A172 (cell line): ENCODE measurements at places on chromosomes 7 and 10.
A peak's percentile ranks its signal among the peaks of the same experiment; 100 is the strongest.

DNA sequence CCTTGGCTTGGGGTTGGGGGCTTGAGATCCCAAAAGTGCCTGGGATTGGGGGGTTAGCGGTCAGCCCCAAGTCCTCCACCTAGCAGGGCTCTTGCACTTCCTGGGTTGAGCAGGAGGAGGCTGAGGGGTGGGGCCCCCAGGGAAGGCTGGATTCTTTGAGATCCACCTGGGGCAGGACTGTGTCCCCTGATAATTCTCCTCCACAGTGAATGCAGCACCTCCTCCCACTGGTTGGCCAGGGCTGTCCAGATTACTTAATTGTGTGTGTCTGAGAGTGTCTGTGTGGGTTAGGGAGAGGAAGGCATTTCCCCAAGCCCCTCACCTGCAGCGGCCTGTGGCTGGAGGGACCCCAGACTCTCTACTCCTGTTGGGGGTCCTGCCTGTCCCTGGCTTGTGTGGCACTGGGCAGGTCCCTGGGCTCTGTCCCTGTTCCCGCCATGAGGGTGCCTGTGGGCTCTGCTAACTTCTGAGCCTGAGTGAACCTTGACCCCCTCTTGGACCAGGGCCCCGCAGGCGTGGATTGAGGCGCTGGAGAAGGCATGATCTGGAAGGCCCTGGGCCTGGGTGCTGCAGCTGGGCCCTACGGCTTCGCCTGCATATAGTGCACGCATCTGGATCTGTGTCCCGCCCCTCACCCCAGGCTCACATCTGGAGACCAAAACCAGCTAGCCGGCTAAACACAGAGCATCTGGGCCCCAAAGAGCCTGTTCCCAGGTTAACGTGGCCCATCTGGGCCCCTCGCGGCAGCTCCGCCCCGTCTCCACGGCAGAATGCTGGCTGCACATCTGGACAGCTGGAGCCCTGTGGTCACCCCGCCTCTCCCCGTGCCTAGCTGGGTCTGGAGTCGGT lies 10.4 kb downstream of the TMEM270 start:
- DNase-seq = no peak

- no peak for DNase-seq
These were observed 53.9 kb upstream of the ZMIZ2 start for GRCh38 chr7:44694766-44695165.

DNA sequence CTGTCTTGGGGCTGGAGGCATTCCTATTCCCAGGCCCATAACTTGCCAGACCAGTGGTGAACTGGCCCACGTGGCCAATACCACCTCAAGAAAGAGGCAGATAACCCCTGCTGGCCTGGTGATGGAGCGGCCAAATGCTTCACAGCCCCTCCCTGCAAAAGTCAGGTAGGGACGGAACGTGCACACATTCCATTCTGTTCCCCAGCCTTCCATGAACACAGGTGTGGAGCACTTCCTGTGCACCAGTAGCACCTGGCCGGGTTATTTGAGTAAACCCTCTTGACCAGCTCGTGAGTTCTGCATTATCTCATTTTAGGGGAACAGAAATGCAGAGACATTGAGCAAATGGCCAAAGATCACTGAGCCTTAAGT lies 134.4 kb downstream of the SH3PXD2A start:
- no peak for DNase-seq

DNA sequence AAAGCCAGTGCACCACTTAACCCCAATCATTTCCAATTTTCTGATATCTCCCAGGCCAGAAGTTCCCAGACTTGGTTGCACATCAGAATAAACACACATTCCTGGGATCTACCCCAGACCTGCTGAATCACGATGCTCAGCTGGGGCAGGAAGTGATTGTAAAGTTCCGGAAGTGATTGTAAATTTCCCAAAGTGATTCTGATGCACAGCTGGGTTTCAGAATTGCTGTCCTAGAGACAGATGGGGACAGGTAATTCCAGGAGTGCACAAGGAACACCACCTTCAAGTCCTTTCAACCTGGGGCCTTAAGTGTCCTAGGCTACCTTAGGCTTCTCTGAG lies 104.2 kb upstream of the EEPD1 start:
- DNase-seq = no peak

DNA sequence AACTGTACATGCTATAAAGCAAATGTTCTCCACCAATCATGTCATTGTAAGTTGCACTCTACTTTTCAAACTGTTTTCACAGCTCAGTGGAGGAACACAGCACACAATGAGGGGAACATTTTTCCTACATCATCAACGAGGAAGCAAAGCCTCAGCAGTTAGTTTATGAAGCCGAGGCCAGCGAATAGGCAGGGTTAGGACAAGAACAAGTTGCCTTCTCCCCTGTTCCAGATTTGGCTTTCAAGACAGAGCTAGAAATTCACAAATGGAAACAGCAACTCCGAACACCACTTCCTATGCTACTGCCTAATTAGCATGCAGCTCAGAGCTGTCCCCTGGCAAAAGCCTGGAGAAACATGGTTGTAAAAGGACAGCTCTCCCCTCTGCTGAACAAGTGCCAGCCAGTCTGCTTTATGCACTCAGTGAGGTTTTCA lies 19.8 kb downstream of the ITGB8 start:
- peak; percentile 55 for DNase-seq

GRCh38 chr10:82572744-82573143 lies 697.8 kb downstream of the NRG3 start:
- DNase-seq = no peak

GRCh38 chr7:44272981-44273380 lies 52.4 kb downstream of the CAMK2B start:
- DNase-seq = no peak

- DNase-seq = no peak
These were observed 33.9 kb upstream of the SHH start for GRCh38 chr7:155846156-155846555.

GRCh38 chr10:113073549-113074189 lies 123.6 kb downstream of the TCF7L2 start:
- DNase-seq = peak; percentile 100

DNA sequence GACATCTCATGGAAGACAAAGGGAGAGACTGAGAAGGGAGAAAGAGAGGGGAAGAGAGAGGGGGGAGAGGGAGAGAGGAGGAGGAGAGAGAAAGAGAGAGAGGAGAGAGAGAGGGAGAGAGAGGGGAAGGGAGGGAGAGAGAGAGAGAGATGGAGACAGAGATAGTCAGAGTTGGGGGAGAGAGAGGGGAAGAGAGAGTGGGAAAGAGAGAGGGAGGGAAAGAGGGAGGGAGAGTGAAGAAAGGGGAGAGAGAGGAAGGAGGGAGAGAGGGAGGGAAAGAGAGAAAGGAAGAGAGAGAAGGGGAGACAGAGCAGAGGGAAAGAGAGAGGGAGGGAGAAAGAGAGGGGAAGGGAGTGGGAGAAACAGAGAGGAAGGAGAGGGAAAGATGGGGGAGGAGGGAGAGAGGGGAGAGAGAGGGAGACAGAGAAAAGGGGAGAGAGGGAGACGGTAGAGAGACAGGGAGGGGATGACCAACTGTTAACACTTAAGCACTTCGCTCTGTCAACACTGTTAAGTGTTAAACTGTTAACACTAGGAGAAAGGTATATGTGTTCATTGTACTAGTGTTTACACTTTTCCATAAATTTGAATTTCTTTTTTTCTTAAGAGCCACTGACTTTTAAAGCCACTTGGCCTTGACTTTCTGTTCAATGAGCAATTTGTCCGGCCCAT lies 21.8 kb upstream of the SDK1 start:
- no peak for DNase-seq

DNA sequence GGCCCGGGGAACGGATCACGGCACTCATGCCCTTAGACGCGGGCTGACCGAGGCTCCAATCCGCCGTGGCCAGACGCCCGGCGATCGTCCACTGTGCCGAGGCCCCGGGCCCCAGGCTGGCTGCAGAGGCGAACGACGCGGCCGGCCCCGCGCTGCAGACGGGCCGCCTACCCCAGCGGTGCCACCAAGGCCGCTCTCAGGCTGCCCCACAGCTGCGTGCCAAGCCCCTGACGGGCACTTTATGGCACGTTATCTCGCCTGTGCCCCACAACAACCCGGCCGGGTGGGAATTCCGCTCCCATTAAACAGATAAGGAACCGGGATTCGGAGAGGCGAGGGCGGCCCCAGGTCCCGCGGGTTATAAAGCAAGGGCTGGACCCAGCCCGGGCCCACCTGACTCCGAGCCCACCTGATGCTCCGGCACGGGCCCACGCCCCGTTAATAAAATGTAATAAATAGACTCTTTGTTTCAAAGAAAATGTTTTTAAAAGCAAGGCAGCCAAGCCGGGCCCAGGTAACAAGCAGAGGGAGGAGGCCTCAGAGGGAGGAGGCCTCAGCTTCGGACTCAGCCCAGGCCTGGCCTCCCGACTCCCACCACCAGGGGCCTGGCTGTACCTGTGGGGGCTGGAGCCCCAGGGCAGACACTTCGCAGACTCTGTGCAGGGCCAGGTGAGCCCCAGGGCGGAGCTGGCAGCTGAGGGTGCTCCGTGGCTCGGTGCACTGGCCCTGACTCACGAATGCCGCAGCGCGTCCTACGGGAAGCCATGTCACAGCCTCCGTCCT lies 79.7 kb downstream of the FOXL3 start:
- no peak for DNase-seq

DNA sequence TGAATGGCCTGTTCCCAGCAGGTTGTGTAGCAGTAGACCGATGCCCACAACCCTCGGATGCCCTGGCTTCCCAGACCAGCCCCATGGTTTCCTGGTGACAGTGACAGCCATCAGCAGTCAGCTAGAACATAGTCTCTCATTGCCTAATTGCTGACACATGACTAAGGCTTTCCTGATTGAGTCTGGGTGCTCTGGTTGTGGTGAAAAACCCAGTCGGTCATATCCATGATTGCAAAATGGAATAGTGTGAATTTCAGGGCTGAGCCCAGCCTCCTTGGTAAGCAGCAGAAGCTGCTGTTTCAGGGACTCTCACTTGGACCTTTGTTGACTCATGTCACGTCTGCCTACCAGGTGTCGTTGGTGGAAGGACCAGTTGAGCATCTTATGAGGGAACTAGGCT lies 36.6 kb downstream of the POR start:
- DNase-seq = peak; percentile 37

DNA sequence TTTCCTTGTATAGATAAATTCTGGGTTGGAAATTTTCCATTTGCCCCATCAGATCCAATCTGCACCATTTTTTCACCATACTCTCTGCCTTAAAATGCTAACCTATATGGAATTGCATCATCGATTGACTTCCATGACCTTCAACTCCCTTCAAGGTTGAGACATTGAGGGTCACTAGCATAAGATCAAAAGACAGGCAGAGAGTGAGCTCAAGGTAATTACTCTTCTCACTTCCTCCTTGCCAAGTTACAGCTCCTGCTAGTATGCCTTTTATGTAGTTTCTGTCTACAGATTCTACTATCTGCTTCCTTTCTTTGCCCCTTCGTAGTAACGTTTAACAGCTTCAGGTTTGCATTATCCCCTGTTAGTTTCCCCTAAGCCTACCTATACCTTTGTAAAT lies 1127.7 kb upstream of the LRRTM3 start:
- DNase-seq = no peak

DNA sequence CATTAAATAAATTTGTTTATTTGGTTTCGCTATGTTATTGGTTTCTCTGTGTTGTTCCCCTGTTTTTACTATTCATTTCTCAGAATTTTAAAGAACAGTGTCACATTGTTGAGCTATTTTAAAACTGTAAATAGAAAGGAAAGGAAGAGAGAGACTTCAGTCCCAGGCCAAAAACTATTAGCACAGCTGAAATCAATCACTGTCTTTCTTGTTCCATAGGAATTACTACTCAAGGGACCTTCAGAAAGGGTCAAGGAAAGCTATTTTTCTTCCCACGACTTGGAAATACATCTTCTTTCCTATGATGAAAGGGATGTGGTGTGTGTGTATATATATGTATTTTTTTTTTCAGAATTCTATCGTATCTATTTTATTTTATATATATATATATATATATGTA lies 29.0 kb upstream of the GNAT3 start:
- no peak for DNase-seq

DNA sequence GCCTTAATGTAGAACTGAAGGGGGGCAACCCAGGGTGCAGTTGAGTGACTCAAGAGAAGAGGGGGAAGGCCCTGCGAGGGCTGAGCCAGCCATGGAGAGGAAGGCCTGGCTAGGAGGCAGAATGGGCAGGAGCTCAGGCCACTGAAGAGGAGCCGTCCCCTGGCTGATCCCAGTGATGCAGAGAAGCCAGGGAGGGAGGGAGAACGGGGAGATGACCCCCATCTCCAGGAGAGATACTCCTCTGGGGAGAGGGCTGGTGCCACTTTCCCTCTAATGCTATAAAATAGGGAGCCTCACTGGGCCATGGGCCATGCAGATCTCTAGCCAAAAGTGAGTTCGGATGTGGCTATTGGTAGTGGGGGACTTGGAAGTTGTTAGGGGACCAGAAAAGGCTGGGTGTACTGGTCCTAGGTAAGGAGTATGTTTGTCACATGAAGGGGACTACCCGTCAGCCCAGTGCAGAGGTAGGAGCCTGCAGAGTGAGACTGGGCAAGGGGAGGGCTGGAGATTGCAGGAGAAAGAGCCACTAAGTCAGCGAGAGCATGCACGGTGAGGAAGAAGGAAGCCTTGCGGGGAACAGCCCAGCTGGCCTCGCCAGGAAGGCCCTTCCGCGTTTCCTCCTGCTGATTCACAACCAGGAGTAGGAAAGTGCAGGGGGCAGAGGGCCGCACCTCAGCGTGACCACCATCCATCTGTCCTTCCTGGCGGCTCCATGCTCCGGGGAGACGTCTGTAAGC lies 347.6 kb downstream of the TCERG1L start:
- DNase-seq = no peak

- no peak for DNase-seq
These were observed 72.9 kb upstream of the ABCB5 start for GRCh38 chr7:20542594-20542993.

DNA sequence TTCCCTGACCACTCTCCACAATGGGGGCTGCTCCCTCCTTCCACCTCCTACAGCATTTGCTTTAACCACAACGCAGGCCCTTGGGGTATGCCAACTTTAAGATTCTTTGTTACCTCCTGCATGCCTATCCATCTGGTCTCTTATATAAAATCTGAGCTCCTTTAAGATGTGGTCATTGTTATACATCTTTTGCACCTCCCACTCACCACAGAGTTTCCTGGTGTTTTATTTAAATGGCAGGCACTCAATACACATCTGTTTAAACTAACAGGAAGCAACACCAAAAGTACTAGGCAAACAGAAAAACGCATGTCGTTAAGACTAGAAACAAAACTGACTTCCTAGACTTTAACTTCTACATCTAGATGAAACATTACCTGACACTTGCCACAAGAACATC lies 36.3 kb downstream of the SLC25A13 start:
- DNase-seq = no peak

- DNase-seq = no peak
These were observed 247.6 kb downstream of the WDR11 start for GRCh38 chr10:121098751-121099150.

GRCh38 chr10:21090609-21091082 lies 193.5 kb upstream of the NEBL start:
- no peak for DNase-seq

GRCh38 chr10:112082120-112082519 lies 101.4 kb downstream of the GPAM start:
- DNase-seq = no peak
